ENCODE measurements at places on chromosomes 4 and X. TPM values are rescaled to one million over a fixed set of nuclear protein-coding genes. Genes with fewer than 3 reads are reported as not detected.

The TRMT44 gene
- total RNA-seq, result 12.5 TPM

The NDP gene
- total RNA-seq, result 0.52 TPM

The NMU gene
- total RNA-seq, result 0.80 TPM

The GAGE13 gene
- total RNA-seq, result not detected

The ZNF595 gene
- 9.4 TPM for total RNA-seq
